NCI-H526 (cell line): ENCODE measurements at places on chromosomes 3 and 15.

GRCh38 chr15:79321876-79322275 lies 11.0 kb downstream of the TMED3 start:
- no peak for DNase-seq

GRCh38 chr3:128878556-128879124 lies 780 bp upstream of the ACAD9 start:
- peak; percentile 49 for DNase-seq

DNA sequence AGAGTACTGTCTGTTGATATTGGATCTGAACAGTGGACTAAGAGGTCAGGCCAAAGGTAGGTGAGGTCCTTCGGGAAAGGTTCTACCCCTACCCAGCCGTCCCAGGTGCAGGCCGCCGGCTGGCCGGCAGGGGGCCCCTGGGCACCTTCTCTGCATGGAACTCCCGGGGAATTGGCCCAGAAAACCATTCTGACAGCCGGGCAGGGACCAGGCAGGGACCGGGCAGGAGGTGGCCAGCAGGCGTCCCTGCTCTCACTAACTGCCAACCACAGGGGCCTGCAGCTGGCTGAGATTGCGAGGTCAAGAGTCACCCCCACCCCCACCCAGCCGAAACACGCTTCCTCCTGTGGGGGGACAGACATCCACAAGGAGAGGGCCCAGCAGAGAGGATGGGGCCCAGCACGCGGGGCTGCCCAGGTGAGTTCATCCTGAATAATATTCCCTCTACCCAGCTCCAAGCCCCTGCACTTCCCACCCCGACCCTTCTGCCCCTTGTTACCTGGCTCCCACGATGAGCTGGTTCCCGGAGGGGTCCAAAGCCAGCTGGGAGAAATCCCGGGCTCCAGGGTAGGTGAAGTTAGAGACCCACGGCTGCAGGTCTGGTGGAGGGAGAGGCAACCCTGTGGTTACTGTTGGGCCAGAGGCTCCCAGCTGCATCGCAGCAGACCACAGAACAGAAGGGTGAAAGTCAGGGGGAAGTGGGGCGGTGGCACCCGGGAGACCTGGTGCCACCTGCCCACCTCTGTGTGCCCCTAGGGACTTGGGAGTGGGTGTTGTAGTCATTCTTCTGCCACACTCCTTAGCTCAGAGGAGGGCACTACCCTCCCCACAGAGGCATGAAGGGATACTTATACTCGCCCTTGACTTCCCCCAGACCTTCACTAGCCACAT lies 84.4 kb downstream of the SEMA5B start:
- DNase-seq: peak; percentile 86

DNA sequence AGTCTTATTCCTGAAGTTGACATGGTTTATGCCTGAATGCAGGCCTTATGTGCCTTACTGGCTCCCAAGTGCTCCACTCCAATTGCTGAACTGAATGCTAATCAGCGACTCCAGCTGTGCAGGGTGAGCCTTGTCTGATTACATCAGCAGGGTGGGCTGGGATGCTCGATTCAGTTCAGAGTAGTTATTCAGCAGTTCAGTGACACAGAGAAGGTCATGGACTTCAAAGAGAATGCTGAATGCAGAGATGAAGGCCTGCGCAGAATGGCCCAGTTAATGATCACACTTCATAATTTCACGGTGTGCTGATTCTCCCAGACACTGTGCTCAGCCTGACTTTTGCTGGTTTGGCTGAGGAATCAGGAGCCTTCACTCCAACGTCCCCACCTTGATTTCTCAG lies 63.6 kb downstream of the CLDN1 start:
- no peak for DNase-seq

DNA sequence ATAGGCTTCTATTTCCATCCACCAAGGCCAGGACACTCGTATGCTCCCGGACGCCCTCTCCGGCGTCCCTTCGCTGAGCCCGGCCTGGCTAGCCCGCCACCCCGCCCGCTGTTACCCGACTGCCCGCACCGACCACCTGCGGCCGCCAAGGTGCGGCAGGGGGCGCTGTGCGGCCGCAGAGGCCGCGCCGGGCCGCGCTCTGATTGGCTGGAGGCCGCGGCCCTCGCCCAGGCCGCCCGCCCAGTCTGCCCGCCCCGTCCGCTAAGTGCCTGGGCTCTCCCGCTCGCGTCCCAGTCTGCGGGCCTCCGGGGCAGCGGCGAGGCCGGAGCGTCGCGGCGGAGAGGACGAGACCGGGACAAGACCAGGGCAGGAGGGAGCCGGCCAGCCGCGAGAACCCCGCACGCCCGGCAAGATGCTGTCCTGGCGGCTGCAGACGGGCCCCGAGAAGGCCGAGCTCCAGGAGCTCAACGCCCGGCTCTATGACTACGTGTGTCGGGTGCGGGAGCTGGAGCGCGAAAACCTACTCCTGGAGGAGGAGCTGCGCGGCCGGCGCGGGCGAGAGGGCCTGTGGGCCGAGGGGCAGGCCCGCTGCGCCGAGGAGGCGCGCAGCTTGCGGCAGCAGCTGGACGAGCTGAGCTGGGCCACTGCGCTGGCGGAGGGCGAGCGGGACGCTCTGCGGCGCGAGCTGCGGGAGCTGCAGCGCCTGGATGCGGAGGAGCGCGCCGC lies at the start of gene SYNM:
Gene SYNM (plus strand): TSS at position 293 of the 726 bp plus-strand sequence. CDS start 120 bp downstream, at position 413.
- DNase-seq: peak; percentile 91

DNA sequence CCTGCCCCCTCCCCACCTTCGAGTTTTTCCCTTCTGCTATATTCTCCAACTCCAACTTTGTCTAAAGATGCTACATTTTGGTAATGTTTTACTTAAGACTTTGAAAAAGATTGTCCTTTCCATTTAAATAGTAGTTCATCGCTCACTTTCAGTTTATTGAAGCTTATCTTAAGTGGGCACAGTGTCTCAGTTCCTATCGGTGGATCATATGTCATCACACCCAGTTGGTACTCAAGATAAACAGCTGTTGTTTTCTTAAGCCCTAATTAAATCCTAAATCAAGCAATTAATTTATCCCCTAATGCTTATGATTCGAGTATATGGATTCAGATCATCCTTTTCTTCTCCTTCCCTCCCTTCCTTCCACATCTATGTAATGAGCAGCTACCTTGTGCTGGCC lies 210.7 kb downstream of the TLE3 start:
- no peak for DNase-seq

DNA sequence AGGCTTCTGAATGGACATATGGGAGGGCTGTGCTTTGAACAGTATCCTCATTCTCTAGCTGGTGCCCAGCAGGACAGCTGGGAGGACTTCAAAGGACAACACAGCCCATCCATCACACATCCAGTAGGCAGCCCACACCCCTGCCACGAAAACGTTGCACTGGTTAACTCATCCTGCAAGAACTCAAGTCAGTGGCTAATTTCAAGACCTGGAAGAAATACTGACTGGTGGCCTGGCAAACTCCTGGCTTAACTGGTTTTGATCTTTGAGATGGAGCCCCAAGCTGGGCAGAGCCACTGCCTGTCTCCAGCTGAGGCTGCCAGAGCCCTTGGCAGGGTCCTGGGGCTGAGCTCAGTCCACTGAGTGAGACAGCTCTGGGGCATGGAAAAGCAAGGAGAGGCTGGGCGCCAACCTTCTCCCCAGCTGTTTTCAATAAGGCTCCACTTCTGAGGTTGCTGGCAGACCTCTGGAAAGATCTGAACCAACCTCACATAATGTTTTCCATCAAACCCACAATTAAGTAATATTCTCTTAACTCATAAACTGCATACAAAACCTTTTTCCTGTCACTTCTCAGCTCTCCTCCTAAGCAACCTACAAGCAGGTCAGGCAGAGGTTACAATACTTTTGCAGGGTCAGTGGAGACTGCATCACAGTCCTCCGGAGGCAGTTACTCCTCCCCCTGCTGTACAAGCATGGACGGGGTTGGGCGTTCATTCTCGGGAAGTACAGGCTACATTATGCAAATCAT lies 110.3 kb downstream of the MYLK start:
- DNase-seq: peak; percentile 68

DNA sequence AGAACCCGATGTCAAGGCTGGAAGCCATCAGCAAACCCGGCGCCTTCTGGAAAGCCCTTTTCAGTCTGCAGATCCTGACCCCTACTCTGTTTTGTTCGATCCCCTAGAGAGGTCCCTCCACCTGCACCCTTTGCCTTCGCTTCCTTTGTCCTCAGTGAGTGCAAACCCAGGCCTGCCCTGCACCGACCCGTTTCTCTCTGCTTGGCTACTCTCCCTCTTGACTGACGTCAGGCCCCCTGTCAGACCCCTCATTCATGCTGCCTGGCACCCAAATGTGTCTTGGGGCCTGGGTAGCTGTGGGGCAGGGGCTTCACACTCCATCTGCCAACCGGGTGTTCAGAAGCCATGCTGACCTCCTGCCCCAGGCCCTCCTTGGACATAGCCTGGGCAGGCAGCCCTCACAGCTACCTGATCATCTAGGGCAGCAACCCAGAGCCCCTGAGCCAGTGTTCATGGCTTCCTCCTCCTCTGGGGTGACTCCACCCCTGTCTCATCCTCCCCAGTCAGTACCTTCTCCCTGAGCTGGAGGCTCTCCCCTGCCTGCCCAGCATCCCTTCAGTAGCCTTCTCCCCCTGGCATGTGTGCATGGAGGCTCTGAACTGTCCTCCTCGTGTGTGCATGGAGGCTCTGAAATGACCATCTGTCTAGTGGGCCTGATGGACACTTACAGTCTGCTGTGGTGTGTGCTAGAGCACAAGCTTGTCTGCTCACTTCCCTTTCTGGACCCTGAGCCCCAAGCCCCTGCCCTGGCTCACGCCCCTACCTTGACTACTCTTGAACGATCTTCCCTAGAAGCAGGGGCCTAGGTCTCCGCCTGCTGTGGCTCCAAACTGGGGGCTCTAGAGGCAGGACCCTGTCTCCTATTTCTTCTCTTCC lies 69.4 kb downstream of the EXOG start:
- DNase-seq: no peak

GRCh38 chr3:127552038-127552437 lies 38.5 kb downstream of the TPRA1 start:
- DNase-seq: no peak

DNA sequence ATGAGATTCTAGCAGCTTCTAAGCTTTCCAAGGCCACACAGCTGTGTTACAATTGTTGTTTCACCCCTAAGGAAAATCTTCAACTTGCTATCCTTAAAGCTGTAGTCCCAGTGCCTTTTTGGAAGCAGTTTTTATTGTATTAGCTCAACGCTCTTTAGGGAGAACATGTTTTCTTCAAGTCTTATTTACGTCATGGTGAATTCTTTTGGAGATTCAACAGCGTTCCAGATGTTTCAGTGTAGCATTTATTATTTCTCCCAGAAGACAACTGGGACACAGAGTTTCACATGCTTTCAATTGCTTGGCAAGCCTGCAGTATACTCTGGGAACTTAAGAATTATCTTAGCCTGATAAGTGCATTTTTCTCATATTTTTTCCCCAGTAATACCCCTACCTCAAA lies 888.3 kb downstream of the PLOD2 start:
- DNase-seq: no peak

DNA sequence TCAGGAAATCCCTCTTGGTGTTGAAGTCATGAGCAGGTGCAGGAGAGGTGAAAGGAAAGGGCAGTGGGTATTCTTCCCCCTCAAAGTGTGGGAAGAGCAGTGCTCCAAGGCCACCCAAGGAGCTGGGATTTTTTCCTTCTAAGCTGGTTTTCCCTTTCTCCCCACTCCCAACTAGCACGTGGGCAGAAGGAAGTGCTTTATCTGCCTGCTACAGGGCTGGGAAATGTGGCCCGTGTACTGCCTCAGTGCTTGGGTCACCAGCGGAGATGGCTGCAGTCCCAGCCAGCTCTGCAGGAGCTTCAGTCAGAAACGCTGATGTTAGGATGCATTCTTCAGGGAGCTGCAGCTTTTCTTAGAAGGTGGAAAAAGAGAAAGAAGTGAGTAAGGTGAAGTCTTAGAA lies 99.2 kb downstream of the CACNA1D start:
- DNase-seq: no peak

DNA sequence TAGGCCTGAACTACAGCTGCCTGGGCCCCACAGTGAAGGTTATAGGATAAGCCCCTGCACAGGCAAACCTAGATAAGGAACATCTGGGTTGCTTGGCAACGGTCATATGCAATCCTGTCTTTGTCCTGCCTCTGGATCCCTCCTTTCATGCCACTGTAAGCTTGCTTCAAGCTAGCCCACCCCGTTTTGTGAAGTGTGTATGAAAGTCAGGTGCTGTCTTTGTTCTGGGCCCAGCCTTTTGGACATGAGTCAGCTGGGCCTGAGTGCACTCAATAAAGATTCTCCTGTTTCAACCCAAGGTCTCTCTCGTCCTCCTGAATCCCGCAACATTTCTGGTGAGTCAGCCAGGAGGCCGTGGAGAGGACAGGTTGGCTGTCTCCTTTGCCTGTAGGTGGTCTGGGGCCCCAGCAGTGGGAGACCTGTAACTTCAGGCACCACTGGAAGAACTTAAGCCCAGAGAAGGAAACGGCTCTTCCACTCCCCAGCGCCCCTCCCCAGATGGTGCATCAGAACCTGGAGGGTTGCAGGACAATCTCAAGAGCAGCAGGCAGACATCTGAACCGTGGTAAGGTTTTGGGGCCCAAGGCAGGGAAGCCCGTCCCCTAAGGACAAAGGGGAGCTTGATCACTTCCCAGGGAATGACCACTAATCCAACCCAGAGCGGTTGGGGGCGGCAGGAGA lies 8.3 kb upstream of the SLC9C1 start:
- DNase-seq: no peak

- no peak for DNase-seq
Measured at GRCh38 chr3:163786416-163786815, 1291.9 kb downstream of the SI start.

DNA sequence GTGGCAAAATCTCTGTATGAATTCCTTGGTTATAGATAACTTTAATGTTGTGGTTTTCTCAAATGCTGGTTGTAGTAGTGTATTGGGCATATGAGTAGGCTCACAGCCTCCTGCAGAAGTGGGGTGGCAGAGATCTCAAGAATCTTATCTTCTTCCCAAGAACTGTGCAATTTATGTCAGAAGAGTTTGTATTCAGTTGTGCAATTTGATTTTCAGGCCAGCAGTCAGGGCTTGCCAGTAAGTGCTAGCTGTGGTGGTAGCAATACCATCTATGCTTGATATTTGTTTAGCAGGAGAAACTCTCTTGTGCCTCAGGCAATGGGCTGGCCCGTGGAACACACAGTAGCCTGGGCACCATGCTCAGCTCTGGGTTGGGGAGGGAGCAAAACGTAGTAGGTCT lies 58.4 kb upstream of the GOLIM4 start:
- DNase-seq: no peak

DNA sequence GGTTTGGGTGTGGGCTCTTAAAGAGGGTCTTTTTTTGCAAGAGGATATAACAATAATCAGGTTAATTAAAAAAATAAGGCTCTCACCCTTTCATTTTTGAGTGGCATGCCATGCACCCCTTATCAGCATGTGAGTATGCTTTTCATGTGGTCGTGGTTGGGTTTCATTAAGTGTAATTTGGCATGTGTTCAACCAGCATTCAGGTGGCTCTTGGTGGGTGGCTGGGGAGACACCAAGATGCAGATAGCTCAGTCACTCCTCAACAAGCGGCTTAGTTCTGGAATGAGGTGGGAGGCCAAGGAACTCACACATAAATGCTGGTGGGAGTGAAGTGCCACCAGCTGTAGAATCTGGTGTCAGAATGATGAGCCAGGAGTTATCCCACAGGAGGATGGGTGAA lies 66.8 kb downstream of the FLNB start:
- no peak for DNase-seq

DNA sequence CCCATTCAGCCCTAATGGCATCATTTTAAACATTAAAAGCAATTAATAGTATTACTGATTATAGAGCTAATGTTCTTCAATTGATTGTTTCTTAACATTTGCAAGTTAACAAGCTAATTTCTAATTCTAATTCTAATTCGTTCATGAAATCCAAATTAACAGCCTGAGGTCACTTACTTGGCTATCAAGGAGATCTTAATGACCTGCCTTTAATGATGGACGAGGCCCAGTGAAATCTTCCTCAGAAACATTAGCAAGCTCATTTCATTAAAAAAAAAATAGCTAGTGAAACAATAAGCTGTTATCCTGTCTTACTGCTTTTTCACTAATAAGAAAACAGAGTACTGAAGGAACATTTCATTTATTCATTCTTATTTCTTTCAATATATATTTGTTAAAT lies 15.4 kb upstream of the RNF7 start:
- no peak for DNase-seq
